ENCODE measurements at places on chromosomes 5 and 9.

DNA sequence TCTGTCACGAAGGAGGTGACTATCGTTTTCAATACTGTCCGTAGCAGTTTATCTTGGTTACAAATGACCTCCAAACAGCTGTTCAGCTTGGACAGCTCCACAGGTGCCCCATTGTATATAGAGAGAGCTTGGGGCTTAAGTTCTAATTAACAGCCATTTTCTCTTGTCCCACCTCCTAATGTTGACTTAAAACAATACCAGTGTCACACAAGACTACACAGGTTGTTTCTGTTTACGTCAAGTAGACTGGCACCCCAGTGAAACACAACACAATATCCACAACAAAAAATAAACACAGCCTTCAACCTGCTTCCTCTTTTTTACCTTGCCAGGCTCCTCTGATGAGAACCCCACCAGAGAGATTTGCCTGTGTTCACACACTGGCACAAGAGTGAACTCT is 39.8 kb upstream of the TLE1 start:
- DNase-seq: peak; percentile 4

DNA sequence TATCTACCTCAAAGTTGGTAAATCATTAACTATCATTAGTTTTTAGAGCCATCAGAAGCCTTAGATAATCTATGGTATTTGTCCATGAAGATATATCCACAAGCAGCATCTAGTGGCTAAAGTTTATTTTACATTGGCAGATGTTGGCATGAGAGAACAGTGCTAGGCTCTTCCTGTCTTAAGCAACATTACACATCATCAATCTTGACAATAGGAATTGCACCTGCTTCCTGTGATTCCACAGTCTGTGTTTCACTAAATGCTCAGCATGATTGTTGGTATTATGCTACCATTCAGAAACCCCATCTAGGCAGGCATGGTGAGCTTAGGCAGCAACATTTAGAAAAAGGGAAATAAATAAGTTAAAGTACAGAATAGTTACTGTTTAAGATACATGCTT is 246.6 kb downstream of the SLCO4C1 start:
- peak; percentile 60 for DNase-seq

DNA sequence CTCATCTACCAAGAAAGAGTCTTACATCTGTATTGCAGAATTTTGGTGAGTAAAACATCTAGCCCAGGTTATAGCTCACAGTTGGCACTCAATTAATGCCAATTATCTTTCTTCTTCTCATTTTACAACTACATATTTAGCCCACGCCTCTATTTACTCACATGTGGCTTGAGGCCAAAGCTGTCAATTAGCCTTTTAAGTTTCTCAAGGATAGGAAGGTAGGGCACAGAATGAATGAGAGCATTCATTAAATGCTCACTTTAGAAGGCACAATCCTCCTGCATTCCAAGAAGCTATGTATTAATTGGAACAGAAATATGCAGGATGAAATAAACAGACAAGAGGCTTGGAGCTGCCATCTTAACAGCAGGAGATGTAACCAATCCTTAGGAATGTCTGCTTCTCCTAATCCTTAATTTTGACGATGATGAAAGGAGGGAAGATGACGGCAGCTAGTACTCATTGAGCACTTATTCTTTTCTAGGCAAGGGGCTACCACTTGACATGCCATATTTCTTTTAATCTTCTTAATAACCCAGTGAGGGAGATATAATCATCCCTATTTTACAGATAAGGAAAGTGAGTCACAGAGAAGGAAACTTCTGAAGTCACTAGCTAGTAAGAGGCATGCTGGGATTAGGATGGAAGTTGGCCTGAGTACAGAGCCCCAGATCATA is 30.8 kb upstream of the PANK3 start:
- DNase-seq: no peak

DNA sequence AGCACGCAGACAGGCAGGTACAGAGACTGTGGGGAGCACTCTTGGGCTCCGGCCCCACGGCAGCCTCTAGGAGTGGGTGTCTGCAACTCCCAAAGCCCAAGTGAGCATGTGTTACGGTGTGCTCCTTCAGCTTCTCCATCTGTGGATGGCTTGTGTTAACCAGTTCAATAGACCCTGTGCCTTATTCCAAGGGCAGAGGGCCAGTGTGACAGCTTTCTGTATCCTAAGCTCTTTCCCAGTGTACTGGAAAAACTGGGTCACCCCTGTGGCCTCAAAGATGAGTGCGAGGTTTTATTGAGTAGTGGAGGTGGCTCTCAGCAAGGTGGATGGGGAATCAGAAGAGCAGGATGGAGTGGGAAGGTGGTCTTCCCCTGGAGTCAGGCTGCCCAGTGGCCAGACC is 78.3 kb downstream of the ADAMTS16 start:
- DNase-seq: no peak

DNA sequence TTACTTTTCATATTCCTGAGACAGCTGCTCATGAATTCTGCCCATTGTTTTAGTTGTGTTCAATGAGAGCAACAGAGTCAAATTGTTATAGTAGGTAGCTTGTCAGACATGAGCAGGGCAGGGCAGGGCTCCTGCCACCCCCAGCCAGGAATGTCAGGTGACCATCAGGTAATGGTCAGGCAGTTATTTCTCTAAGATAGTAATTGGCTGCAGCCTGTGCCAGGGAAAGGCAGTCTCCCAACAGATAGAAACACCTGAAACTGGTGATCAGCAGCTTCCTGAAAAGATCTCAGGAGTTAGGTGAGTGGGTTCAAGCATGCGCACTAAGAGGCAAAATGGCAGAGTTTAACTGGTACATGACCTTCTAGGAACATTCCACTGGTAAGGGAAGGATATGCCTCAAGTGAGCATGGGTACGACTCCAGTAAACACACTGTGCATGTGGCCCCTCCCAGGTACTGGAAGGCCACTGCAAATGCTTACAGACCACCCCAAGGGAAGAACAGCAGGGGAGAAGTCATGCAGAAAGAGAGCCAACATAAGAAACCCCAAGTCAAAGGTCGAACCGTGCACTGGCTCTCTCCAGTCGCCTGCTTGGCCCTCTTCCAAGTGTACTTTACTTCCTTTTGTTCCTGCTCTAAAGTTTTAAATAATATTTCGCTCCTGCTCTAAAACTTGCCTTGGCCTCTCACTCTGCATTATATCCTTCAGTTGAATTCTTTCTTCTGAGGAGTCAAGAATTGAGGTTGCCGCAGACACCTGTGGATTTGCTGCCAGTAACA is 25.1 kb downstream of the CARTPT start:
- no peak for DNase-seq

- DNase-seq: no peak
Measured at GRCh38 chr9:7056254-7056653, 298.5 kb downstream of the KDM4C start.

DNA sequence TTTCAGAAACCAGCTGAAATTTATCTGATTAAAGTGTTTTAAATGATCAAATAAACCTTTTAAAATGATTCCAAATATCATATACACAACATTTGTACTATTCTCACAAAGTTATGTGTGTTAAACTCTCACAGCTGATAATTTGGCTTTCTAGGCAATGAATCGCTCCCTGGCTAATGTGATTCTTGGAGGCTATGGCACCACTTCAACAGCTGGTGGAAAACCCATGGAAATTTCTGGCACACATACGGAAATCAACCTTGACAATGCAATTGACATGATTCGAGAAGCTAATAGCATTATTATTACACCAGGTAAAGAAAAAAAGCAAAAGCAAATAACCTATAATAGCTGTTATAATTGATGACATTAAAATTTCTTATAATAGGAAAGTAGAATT is 72.4 kb downstream of the NNT start:
- no peak for DNase-seq

- no peak for DNase-seq
Measured at GRCh38 chr5:31355337-31355736, 161.9 kb downstream of the CDH6 start.

GRCh38 chr9:32378496-32378895 is 5.9 kb upstream of the ACO1 start:
- peak; percentile 74 for DNase-seq

DNA sequence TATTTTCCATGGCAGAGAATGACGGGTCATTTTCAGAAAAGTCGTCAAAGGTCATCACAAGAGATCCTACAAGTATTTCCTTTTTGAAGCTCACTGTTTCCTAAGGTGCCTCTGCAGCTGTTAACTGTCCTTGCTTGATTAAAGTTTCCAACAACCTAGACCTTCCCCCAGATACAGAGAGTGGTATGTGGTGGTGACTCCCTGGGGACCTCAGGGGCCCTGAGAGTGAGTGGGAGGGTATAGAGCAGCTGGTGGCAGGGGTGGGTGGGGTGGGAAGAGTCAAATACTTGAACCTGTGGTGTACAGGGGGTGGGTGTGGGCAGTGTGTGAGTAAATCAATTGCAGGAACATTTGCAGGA is 1.6 kb upstream of the CD72 start:
- no peak for DNase-seq

DNA sequence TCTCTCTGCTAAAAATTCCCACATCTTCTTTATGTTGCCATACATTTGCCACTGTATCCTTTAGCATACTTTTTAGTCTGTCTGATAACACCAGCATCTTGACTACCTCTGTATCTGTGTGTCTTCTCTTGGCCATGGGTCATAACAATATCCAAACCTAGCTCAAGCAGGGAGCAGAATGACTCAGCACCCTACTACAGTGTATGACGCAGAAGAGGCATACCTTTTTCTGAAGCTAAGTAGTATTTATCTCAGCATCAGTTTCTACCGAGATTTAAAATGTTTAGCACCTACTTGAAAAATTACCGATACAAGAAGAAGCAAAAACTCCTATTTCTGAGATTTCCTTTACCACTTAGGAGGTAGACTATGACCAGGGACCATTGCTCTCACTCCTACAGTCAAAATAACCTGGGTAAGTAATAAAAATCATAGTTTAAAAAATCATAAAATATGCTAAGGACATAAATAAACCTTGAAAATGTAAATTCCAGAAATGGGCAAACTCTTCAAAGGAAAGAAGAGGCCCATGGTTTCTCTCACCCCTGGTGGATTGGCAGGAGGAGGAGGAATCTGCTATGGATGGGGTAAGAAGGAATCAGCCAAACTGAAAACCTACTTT is 286.5 kb downstream of the MAST4 start:
- DNase-seq: no peak

DNA sequence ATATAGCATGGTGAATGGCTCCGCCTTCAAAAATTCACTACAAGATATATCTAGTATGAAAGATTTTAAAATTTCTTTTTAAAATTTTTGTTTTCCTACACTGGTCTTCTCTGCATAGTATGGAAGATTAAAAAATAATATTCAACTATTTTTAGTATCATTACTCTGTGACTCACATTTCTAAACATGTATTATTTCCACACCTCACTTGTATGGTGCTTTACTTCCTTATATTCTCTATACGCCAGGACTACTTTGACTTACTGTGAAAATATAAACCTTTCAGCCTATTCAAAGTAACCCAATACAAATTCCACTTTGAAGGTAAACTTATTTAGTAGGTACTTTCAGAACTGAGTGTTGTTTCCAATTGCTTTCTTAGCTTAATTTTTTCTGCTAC is 26.8 kb upstream of the TXNDC8 start:
- DNase-seq: no peak

DNA sequence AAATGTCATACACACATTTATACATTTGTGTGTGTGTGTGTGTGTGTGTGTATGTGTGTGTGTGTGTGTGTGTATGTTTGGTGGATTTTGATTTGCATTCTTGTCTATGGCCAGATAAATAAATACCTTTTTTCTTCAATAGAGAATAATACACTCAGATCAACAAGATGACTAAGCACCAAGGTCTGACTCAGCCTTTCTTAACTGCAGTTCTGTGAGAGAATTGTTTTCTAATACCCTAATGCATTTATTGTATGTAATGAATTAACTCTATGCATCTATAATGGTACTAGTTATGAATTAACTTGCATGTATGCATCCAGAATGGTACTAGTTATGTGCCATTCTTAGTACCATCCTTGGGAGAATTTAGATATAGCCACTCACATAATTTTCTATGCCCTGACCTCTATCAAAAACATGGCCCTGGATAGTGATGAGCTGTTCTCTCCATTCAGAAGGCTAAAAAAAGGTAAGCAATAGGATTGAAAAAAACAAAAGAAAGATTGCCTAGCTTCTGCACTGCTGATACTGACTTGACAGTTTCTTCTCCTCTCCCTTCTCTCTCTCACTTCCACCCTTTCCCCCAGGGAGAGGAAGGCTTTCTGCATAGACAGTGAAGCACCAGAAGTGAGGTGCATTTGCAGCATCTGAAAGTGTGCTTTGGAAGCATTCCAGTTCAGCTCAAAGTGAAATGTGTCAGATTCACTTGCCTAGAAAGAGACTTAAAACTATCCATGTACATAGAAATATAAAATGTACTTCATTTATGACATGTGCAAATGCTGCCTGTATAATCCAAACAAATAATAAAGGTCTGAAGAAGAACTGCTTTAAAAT is 55.1 kb upstream of the CCDC112 start:
- DNase-seq: no peak

GRCh38 chr5:170573114-170573513 is 69.3 kb downstream of the KCNIP1 start:
- DNase-seq: no peak

DNA sequence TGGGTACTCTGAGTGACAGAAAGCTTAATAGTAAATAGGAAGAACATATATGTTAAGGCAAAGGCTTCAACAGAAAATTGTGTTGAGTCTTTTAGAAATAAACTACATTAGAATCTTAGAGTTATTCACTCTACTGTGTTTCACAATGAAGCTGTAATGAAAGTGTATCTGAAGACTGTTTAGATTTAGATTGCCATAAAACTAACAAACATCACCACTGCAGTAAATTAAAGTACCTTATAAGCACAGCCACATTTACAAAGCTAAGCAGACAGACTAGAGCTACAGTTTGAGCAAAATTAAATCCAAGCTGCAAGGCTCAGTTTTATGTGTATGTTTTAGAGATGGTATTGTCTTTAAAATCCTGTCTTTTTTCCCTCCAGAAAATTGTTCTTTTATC is 172.4 kb downstream of the PBX3 start:
- DNase-seq: no peak

DNA sequence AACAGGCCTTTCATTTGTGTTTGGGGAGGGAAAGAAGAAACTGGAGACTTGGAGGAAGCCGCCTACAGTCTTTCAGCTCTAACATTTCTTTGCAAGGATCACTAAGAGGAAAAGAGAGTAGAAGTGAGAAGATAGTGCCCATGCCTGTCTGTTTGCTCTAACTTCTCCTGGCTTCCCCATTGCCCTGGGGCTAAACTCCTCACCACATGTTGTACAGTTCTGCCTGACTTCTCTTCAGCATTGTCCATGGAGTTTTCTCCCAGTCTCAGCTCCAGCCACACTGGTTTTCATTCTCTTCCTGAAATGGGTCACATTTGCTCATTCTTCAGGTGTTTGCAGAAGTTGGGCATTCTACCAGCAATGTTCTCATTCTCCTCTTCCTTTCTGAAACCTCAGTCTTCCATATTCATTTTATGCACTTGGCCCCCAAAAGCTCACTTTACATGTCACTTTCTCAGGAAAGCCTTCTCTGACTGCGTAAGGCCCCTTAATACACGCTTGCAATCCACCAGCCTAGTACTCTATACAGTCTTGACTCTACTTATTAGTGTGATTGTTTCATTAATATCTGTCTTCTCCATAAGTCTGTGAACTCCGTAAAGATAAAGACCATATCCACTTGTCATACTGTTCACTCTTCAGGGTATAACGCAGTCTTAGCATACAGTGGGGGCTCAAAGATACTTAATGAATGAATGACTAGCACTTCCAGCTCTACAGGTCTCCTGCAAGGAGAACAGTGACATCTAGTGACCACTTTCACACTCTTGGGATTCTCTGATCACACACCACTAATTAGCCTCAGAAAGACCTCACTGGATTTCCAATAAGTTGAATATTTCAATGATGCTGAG is 40.2 kb upstream of the TRIM32 start:
- DNase-seq: peak; percentile 53
